ENCODE measurements at places on chromosomes 7 and 10.

DNA sequence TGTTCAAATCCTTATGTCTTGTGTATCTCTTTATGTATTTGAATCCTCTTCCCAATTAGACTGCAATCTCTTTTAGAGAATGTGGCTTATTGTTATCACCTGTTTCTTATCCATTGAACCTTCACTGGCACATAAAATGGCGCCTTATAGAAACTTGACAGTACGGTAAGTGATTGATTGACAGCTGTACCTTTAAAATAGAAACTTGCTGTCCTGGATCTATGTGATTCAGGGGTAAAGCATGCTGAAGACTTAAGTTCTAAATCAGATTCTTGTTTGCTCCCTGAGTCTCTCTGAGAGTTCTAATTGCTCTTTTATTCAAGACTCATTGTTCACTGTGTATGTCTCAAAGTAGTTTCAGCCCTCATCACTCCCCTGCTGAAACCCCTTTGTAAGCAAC lies 91.3 kb downstream of the CACNB2 start:
- DNase-seq = no peak

DNA sequence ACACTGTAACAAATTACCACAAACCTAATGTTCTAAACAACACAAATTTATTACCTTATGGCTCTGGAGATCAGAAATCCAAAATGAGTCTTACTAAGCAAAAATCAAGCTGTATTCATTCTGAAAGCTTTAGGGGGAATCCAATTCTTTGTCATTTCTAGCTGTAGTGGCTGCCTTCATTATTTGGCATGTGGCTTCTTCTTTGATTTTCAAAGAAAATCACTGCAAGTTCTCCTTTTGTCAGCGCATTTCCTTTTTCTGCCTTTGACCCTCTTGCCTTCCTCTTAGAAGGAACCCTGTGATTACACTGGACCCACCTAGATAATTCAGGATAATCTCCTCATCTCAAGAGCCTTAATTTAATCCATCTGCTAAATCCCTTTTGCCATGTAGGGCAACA lies 36.9 kb downstream of the ZPBP start:
- DNase-seq = no peak

DNA sequence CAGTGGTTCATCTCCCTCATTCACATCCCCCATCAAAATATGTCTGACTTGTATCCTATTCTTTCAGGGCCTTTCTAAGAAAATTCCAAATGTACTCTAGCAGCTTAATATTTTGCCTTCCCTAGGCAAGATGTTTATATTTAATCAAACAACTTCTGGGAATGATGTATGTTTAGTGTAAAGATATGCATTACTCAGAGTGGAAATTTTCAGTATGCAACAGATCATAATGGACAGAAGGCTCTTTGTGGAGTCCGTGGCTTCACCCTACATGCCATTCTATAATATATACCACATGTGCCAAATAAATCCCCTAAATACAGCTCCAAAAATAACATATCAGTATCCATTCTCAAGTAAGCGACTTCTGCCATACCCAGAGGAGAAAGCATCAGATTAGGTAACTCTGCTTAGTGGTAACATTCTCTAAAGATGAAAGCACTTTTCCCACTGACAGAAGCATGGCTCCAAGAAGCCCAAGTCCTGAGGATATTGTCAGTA lies 316.6 kb downstream of the KCNMA1 start:
- no peak for DNase-seq

DNA sequence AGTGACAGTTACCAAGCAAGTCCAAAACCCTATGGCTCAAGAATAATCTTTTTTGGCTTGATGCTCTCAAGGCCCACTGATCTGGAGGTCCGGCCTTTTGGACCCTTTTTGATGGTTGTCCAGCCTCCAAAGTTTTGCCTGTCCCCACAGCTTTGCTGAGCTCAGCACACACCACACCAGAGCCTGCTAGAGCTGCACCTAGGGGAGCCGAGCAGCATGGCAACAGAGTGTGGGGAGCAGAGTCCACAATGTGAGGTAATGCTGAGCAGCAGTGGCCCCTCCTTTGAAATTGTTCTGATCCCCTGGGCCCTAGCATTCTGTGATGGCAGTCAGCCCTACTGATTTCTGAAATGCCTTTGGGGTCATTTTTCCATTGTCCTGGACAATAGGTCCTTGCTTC lies 9.3 kb downstream of the GIMAP7 start:
- no peak for DNase-seq

GRCh38 chr10:77737608-77738007 lies 100.0 kb upstream of the KCNMA1 start:
- DNase-seq = no peak

- no peak for DNase-seq
Observed at GRCh38 chr7:158241919-158242318, 345.7 kb downstream of the PTPRN2 start.

DNA sequence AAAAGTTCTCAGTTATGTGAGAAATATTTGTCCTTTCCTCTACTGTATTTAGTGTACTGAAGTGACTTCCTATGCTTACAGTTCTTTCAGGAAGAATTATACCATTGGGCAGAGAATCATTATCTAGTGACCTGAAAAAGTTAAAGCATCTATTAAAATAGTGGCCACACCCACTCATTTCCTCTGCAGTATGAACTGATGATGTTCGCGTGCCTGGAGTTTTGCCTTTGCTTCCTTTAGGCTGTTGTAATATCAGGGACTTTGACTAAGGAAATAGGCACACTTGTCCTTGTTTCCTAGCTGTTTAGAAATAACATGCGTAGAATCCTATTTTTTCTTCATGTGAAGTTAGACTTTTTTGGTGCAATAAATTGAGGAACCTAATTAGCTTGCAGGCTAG lies 100.7 kb downstream of the ZMYND11 start:
- no peak for DNase-seq

DNA sequence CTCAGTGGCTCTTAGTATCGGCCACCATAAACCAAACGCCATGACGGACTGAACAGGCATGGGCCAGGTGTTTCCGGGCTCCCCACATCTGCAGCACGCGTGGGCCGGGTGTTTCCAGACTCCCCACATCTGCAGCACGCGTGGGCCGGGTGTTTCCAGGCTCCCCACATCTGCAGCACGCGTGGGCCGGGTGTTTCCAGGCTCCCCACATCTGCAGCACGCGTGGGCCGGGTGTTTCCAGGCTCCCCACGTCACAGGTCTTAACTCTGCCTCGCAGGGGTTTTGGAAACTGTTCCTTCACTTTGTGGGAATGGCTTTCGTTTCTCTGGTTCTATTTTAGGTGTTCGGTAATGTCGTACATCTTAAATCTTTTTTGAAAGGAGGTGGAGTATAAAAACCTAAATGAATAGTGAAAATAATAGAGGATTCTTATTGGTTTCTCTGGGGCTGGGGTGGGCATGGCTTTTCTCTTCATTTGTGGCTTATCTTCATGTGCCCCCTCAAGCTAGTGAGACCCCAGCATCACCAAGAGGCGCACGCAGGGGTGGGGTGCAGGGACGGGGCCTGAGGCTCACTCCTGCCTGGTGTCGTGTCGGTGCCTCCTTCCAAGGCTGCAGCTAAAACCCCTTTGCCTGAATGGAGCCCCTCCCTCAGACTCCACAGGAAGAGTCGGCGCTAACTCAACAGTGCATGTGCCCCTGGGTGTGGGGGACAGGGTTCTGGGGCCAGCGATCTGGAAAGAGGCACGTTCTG lies 126.3 kb downstream of the WDR37 start:
- no peak for DNase-seq

GRCh38 chr10:31851216-31851615 lies 77.4 kb downstream of the ARHGAP12 start:
- no peak for DNase-seq

- no peak for DNase-seq
Observed at GRCh38 chr10:126479280-126479895, 91.1 kb upstream of the ADAM12 start.

DNA sequence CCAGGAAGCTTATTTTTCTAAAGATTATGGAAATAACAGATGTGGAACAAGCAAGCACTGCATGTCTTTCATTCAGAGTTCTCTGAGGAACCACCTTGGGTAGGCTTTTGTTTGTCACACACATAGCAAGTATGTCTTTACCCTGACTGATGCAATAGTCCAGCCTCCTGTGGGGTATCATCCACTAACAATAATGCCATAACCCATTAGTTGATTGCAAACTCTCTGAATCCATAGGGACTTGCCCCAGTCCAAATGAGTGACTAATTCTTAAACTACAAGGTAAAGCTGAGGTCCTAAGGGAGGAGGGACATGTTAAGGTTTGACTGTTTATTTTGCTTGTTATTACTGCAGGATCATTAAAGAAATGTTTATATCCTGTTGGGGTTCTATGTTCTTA lies 151.4 kb upstream of the PRPS1L1 start:
- DNase-seq = no peak

DNA sequence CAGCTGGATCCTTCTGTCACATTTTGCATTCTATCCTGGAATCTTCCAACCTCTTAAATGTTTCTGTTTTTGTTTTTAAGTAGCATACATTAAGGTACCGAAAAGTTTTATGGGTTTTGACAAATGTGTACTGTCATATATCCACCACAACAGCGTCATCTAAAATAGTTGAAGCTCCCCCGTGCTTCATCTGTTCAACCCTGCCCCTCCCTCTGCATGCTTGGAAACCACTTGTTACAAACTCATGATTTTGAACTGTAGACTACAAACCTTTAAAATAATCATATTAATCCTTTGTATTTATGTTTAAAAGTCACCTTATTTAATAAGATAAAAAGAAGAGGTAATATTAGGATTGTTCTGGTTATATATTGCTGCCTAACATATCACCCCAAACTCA lies 182.8 kb upstream of the SMIM30 start:
- DNase-seq = no peak

GRCh38 chr7:69633122-69633831 lies 35.0 kb downstream of the AUTS2 start:
- no peak for DNase-seq

Data from right hindlimb (tissue), 1 donor.